ENCODE measurements at places on chromosomes 11 and 22. TPM values are rescaled to one million over a fixed set of nuclear protein-coding genes. Genes with fewer than 3 reads are reported as not detected.

The BARX2 gene
- polyA plus RNA-seq: 18.8 TPM

DNA sequence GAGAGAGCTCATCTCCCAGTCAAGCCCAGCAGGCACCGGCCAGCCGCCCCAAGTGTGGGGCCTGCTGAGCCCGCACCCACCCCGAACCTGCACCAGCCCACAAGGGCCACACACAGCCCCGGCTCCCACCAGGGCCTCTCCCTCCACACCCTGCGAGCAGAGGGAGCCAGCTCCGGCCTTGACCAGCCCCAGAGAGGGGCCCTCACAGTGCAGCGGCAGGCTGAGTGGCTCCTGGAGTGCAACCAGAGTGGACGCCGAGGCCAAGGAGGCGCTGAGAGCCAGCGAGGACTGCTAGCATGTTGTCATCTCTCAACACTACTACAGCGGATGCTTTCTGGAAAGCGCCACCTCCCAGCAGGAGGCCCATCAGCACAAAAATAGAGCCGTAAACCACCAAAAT is 10.9 kb downstream of the DEFB108B start:
- H3K27ac ChIP-seq: no peak overlapping the region
- H3K36me3 ChIP-seq: no peaks in the 10 kb centered on the region
- no peaks in the 10 kb centered on the region for H3K4me1 ChIP-seq
- H3K27me3 ChIP-seq: no peaks in the 10 kb centered on the region
- DNase-seq: no peak

The CCDC90B gene
- polyA plus RNA-seq: 50.1 TPM

The PNPLA3 gene
- polyA plus RNA-seq: 0.53 TPM

DNA sequence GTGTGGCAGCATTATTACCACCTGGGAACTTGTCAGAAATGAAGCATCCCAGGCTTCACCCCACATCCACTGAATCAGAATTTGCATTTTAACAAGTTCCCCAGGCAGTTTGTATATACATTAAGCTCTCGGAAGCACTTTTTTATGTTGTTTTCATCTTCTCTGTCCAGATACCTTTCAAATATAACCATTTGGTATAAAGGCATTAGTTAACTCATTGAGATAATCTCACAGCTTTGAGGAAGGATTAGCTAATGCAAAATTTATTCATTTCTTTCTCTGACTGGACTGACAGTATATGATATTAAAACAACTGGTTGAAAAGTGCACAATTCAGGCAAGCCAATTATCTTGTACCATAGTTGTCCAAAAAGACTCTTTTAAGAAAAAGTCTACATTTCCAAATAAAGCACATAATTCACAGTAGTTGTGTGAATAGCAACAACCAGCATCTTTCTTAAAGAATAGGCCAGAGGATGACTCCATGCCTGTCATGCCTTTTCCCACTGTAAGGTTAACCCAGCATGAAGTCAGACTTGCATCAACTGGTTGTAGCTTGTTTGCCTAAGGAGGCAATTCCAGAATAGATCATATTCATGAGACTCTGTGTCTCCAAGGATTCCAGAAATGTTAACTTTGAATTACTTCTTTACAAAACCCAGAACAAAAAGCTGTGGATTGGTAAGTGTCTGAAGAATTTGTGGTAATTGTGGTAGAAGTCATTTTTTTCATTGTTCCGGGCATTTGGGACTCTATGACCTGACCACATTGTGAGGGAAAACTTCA is 254.3 kb upstream of the SESN3 start:
- no peak for DNase-seq
- no peaks in the 10 kb centered on the region for H3K36me3 ChIP-seq
- no peaks in the 10 kb centered on the region for H3K27me3 ChIP-seq
- no peak overlapping the region for H3K4me3 ChIP-seq

- peaks cover 12% of the 10 kb centered on the region for H3K27me3 ChIP-seq
- H3K36me3 ChIP-seq: no peaks in the 10 kb centered on the region
- H3K4me1 ChIP-seq: no peaks in the 10 kb centered on the region
- no peak overlapping the region for H3K4me3 ChIP-seq
These were observed 1.9 kb upstream of the ROBO4 start for GRCh38 chr11:124899383-124900145.

The XKR3 gene
- not detected for polyA plus RNA-seq

All from small intestine (tissue), 16 donors.